COLO829 (cell line): ENCODE measurements at places on chromosomes 3 and 15.

DNA sequence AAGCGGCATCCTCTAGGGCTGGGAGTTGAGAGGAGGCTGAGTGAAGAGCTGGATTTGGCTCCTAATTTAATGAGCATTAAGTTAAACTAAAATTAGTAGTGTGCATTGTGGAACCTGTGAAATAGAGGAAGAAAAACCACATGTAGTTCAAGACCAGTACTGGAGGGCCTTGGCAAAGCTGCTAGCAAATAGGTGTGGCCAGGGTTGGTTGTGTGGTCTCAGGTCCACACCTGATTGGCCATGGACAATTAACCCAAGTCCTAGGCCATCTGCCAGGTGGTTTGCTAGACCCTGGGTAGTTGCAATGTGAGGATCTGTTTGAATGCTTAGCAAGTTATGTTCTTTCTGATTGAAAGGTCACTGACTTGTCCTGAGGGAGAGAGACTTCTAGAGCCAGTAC is 275.5 kb downstream of the PDCD6IP start:
- no peak for DNase-seq

- DNase-seq: no peak
Observed at GRCh38 chr3:177561769-177562392, 364.6 kb upstream of the TBL1XR1 start.

DNA sequence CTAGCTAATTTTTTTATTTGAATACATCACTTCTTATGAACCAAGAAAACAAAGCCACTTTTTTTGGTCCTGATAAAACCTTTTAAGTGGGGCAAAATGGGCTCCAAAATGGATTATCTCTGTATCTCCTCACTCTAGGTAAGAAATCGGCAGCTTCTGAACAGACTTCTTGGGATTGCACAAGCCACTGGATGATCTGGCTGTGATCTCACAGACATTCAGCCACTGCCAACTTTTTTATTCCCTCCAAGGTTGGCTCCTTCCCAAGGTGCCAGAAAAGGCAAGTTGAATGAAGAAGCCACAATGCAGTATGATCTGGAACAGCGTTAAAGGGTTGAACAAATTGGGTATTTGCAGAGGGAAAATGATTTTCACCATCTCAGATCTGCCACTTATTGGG is 73.2 kb downstream of the PRICKLE2 start:
- no peak for DNase-seq

GRCh38 chr15:94324117-94324826 is 92.9 kb downstream of the MCTP2 start:
- DNase-seq: peak; percentile 76

DNA sequence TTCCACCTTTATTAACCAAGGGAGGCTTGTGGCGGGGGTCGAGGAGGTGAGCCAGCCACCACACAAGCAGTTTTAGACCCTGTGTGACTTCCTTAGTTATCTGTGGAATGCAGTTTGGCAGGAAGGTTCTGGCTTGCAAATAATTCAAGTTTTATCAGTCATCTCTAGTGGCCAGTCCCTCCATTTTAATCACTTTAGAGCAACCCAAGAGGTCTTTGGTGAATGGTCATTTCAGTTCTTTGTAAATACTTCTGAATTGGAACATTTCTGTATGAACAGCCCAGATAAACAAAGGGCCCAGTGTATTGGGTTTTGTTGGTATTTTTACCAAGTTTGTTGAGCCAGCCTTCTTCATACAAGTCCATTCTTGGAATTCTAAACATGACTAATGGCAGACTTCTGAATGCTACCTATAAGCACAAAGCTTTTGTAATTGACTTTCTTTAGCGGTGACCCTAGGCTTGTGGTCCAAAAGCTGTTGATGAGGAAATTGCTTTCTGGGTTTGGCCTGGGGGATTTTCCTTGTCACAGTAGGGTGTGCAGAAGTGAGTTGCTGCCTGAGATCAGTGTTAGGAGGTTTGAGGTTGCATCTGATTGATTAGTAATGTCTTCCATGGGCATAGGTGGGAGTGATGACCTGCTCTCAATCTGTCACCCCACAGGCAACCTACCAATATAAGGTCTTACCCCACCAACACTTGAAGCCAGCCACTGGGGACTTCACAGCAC is 193.3 kb upstream of the TOPAZ1 start:
- peak; percentile 92 for DNase-seq

DNA sequence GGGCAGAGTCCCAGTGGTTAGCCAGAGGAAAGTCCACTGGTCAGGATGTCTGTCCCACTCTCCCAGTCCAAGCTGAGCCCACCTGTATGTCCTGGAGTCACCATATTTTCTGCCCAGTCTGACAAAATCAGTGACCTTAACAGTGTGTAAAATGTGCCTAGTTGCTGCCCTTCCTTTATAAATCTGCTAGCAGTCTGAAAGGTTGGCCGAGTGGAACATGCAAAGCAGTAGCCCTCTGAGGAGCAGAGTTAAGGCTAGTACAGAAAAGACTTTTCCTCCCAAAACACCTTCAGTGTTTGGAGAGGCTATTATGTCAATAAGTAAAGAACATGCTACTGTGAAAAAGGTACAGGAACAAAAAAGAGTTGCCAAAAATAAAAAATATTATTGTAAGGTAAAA is 15.3 kb downstream of the TTC21A start:
- no peak for DNase-seq

- no peak for DNase-seq
Observed at GRCh38 chr15:98163319-98164045, 203.0 kb downstream of the ARRDC4 start.
